ENCODE measurements at places on chromosomes 5 and 9. TPM values are rescaled to one million over a fixed set of nuclear protein-coding genes. Genes with fewer than 3 reads are reported as not detected.

Gene CMYA5
- not detected for total RNA-seq

Gene IRX2
- not detected for total RNA-seq

Gene NR5A1
- not detected for total RNA-seq

Gene SLC4A9
- total RNA-seq = under 0.01 TPM

Gene CNTNAP3B
- 361 TPM for total RNA-seq

Gene HTR4
- total RNA-seq = not detected

Gene PLPP7
- total RNA-seq = 1.8 TPM

Gene TMEM174
- total RNA-seq = not detected

Gene SOX30
- not detected for total RNA-seq

Gene TEX48
- not detected for total RNA-seq

Gene QRFP
- not detected for total RNA-seq

Gene AQP3
- total RNA-seq = 1.3 TPM

Gene SLC25A2
- total RNA-seq = 0.16 TPM

Gene PCDHA13
- total RNA-seq = not detected

Gene CARD6
- 18.3 TPM for total RNA-seq

Gene PPP2R2B
- total RNA-seq = not detected

Gene CD180
- not detected for total RNA-seq

Gene DNM1
- total RNA-seq = 0.69 TPM

Gene C5orf34
- 3.9 TPM for total RNA-seq

Gene ITK
- not detected for total RNA-seq

Gene CLINT1
- total RNA-seq = 144 TPM

Gene PCDHGB6
- total RNA-seq = 1.6 TPM

Gene CYSRT1
- total RNA-seq = 0.16 TPM

Gene CDKN2B
- total RNA-seq = 3.1 TPM

Gene CCNJL
- total RNA-seq = 3.2 TPM

Gene ESM1
- total RNA-seq = 379 TPM

Gene PFN3
- total RNA-seq = not detected

Gene SOHLH1
- total RNA-seq = not detected

Gene NR2F1
- total RNA-seq = 63.9 TPM

Gene TRPM3
- total RNA-seq = not detected

Gene CDKN2B-AS1
- total RNA-seq = 1.9 TPM
